ENCODE measurements at places on chromosomes 7 and 10. TPM values are rescaled to one million over a fixed set of nuclear protein-coding genes. Genes with fewer than 3 reads are reported as not detected.

Gene TRIM74
- total RNA-seq = not detected

Gene RHOBTB1
- 45.3 TPM for total RNA-seq

Gene ANKRD61
- 0.16 TPM for total RNA-seq

Gene IL6
- 20.2 TPM for total RNA-seq

Gene ASB10
- not detected for total RNA-seq

Gene PILRA
- 0.36 TPM for total RNA-seq

Gene OR6B1
- total RNA-seq = not detected

Gene HOXA2
- total RNA-seq = 0.12 TPM

Gene BAIAP2L1
- total RNA-seq = 6.7 TPM

Gene SNX10
- total RNA-seq = not detected

Gene ANKRD1
- total RNA-seq = 0.36 TPM

Gene CLDN4
- 0.16 TPM for total RNA-seq

Gene BLNK
- not detected for total RNA-seq

Gene NUTM2A
- total RNA-seq = 0.49 TPM

Gene EZH2
- total RNA-seq = 5.7 TPM

Gene NME8
- total RNA-seq = not detected

Gene SPDYE8
- total RNA-seq = not detected

Gene LRRN3
- total RNA-seq = 1.7 TPM

Gene GARS1
- 344 TPM for total RNA-seq

Gene AP5Z1
- 67.7 TPM for total RNA-seq

Gene GIMAP4
- total RNA-seq = not detected

Gene PIK3AP1
- total RNA-seq = not detected

Gene PAOX
- 8.3 TPM for total RNA-seq

Gene RBM33
- 34.5 TPM for total RNA-seq

Gene GPR146
- total RNA-seq = 1.2 TPM

Gene MPP7
- total RNA-seq = 0.16 TPM

Gene UROS
- total RNA-seq = 76.0 TPM

Gene SAP25
- not detected for total RNA-seq

Gene PRF1
- not detected for total RNA-seq

Gene PPP1R9A
- 1.6 TPM for total RNA-seq

Measured in hair follicle dermal papilla cell (primary cell).